ENCODE measurements at places on chromosomes 5 and 9.
A peak's percentile ranks its signal among the peaks of the same experiment; 100 is the strongest.

DNA sequence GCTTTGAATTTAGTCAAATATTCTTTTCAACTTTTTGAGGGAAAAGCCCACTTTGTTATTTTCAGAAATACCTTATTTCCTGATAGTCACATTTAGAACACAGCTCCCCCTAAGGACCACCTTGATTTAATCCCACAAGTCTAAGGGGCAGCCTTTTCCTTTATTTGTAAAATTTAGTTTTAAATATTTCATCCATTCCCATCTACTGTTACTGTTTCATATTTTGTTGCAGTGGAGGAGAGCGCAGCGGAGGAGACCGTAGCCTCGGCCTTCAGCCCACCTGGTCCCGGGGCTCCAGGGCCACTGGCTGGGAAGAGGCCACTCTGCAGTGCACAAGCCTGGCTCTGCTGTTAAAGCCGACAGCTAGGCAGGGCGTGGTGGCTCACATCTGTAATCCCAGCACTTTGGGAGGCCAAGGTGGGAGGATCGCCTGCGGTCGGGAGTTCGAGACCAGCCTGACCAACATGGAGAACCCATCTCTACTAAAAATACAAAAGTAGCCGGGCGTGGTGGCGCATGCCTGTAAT, 19.6 kb downstream of the LPCAT1 start:
- no peak for DNase-seq

GRCh38 chr9:114076237-114077161, 1.6 kb downstream of the AMBP start:
- DNase-seq = no peak

- DNase-seq = no peak
Measured at GRCh38 chr5:52789851-52790250, 2.1 kb downstream of the ITGA1 start.

GRCh38 chr5:152094716-152095115, 170.1 kb upstream of the GLRA1 start:
- no peak for DNase-seq

DNA sequence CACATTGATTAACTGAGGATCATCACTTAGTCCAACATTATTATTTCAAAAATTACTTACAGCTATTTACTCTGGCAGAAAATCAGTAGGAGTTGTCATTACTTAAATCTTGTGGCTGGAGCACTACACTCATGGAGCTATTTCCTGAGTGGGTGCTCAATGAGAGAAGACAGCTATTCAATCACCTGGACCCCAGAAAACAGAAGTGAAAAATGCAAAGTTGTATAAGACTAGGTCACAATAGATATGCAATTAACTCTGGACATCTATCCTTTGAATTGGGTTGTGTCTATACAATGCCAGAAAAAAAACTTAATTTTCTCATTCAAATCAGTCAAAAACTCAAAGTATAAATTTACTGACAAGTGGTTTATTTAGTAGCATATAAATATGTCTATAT, 340.9 kb downstream of the EFNA5 start:
- DNase-seq = no peak

- DNase-seq = peak; percentile 39
Measured at GRCh38 chr9:136438548-136439480, 831 bp downstream of the INPP5E start.

DNA sequence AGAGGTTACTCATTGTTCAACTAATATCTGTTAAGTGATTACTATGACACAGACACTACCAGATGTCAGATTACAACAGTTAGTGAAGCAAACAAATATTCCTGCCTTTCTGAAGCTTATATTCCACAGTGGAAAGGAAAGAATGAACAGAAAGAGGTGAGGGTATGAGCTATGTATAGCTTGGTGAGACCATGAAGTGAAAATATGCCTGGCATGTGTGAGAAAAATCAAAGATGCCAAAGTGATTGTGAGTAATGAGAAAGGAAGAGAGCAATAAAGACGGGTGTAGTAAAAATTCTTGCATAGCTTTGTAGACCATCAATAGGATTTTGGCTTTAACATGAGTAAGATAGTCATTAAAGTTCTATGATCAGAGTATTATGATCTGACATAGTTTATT, 734.5 kb upstream of the NUDT12 start:
- no peak for DNase-seq

DNA sequence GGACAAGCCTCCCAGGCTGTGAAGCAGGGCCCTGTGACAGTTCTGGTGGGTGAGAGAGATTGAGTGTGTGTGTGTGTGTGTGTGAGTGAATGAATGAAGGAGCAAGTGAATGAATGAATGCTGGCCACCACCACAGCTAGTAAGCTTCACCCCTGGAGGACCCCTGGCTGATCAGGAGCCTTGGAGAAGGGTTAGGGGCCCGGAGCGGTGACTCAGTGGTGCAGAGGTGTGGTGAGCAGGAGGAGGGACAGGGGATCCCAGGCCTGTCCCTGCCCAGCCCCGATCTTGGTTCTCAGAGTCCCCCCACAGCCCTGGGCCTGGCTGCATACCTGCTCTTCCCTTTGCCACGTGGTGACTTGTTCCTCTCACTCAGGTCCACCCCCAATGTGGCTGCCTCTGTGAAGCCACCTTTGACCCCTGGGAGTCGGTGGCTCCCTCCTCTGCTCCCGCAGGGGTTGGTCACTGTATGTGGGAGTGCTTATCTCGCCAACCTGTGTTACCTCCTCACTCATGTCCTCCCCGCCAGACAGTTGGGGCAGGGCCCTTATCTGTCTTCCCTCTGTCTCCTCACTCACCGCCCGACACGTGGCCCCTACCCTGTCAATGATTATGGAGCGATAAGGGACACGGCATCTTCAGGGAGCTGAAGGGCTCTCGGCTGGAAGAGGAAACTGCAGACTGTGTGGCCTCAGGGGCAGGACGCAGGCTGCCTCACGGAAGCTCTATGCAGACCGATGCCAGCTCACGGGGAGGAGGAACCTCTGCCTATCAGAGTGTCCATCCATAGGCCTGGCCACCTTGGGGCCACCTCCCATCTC, 99.9 kb upstream of the PITX1 start:
- DNase-seq = no peak

- DNase-seq = no peak
Measured at GRCh38 chr9:85079349-85079748, 409.8 kb downstream of the NTRK2 start.

- no peak for DNase-seq
Measured at GRCh38 chr9:121825031-121825691, 173.7 kb downstream of the DAB2IP start.

- no peak for DNase-seq
Measured at GRCh38 chr5:112857866-112858265, 3.2 kb upstream of the SRP19 start.

GRCh38 chr9:4992872-4993271, 7.8 kb downstream of the JAK2 start:
- DNase-seq = no peak

GRCh38 chr5:156191547-156191946, 135.4 kb upstream of the SGCD start:
- DNase-seq = no peak

GRCh38 chr9:19199012-19199411, 31.5 kb upstream of the DENND4C start:
- no peak for DNase-seq

DNA sequence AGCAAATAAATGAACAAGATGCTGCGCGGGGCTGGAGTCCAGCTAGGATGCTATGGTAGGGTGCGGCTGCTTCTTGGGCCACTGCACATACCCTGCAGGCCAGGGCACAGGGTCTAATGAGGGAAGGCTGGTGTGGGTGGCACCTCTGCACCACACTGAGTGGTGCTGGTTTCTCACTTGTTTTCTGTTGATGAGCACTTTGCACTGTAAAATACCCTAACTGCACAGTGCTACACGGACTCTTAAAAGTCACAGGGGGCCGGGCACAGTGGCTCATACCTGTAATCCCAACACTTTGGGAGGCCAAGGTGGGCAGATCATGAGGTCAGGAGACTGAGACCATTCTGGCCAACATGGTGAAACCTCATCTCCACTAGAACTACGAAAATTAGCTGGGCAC, 52.7 kb upstream of the DMRT1 start:
- DNase-seq = no peak

GRCh38 chr5:9188956-9189355, 356.9 kb downstream of the SEMA5A start:
- DNase-seq = no peak

- no peak for DNase-seq
Measured at GRCh38 chr9:91197232-91198181, 164.2 kb downstream of the AUH start.

- DNase-seq = no peak
Measured at GRCh38 chr5:176824604-176825003, 14.2 kb downstream of the UNC5A start.

DNA sequence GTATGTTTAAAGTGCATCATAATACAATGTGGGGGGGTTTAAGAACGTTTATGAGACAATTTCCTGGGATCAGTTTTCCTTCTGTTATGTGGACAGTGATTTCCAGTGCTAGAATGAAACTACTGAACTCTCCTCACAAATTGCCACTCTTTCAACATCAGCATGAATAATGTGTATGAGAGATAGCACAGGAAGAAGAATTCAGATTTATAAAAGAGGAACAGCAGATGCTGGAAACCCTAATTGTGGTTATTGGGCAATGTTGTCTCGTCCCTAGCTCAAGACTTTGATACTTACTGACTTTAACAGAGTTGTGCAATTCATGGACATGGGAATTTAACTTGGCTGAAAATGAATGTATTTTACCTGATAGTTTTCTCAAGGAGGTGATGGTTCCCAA, 410.8 kb upstream of the MEF2C start:
- no peak for DNase-seq

Data from activated effector memory CD4-positive, alpha-beta T cell treated with Interleukin-2 at 50 U/mL for 16 hours (primary cell).